ENCODE measurements at places on chromosomes 13 and 19.

- no peak for DNase-seq
Observed at GRCh38 chr13:83876546-83876945, 5.7 kb downstream of the SLITRK1 start.

- DNase-seq: no peak
Observed at GRCh38 chr19:33267706-33268105, 34.6 kb downstream of the CEBPA start.

- DNase-seq: no peak
Observed at GRCh38 chr13:93900731-93901130, 578.8 kb downstream of the DCT start.

- no peak for DNase-seq
Observed at GRCh38 chr19:16025108-16026101, 50.9 kb upstream of the TPM4 start.

DNA sequence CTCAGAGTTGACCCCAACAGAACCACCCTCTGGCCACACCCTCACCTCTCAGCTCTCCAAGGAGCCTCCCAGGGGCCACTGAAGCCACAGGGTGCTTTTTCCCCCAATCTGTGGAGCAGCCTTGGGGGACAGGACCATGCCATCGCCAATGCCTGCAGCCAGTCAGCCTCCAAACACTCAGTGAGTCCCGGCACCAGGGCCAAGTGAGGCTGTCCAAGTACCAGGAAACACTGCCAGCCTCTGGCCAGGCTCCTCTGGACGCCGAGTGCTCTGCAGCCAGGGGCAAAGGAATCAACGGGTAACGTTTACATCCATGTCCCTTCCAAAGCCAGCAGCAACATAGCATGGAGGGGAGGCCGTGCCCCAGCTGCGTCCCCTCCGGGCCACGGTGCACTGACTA lies 9.5 kb upstream of the COMP start:
- DNase-seq: no peak

GRCh38 chr13:85974608-85975366 lies 175.6 kb upstream of the SLITRK6 start:
- DNase-seq: no peak

DNA sequence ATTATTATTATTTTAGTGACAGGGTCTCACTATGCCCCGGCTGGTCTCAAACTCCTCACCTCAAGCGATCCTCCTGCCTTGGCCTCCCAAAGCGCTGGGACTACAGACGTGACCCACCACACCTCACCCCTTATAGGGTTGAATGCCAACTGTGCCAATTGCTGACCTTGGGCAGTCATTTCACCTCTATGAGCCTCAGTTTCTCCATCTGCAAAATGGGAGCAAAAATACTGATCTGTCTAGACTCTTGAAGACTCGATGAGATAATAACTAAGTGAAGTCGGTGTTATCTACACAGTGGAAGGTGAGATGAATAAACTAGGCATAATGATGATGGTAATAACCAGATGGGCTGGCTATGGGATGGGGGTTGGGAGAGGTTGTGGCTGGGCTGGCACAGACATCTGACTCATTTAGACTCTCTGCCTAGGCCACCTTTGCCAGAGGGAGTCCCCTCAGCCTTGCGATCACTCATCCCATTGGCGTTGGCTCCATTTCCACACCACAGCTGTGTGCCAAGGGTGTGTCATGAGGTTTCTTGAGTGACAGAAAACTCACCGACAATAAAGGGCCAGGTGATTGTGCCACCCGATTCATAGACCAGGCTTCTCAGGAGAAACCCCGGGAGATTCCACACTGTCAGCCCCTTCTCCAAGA lies at the start of gene CASP14:
CASP14 (plus strand) TSS at position 596 of the 657 bp plus-strand sequence. CDS start 2,772 bp downstream, outside the sequence.
- no peak for DNase-seq

DNA sequence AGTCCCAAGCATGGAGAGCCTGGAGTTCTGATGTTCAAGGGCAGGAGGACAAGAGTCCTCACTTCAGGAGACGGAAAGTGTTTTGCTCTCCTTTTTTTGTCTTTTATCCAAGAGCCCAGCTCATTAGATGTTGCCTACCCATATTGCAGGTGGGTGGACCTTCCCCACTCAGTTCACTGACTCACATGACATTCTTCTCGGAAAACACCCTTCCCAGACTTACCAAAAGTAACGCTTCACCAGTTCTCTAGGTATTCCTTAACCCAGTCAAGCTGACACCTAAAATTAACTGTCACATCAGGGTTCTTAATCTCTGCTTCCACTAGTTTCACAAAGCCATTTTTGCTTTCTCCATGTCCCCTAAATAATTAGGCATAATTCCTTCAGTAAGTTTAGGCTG lies 2215.4 kb upstream of the PCDH20 start:
- DNase-seq: no peak

DNA sequence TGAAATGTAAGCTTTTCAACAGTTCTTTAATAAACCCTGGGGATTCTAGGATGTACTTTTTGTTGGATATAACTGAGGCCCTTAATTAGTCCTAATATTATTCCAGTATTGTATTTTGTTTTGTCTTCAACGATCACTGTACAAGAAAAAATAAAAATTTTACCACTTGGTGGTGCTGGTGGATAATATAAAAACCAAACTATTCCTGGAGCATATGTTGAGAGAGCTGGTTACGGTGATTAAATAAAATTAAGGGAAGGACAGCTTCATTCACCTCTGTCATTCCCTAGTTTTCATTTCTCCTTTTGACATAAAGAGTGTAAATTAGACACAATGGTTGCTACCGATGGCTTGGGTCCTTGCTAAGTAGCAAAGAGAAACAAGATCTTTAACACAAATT lies 598.6 kb upstream of the PCDH20 start:
- no peak for DNase-seq

GRCh38 chr13:51192348-51192747 lies 29.9 kb upstream of the FAM124A start:
- no peak for DNase-seq

- no peak for DNase-seq
Observed at GRCh38 chr13:44232774-44233173, 140.8 kb upstream of the SERP2 start.

GRCh38 chr13:86201477-86201876 lies 402.3 kb upstream of the SLITRK6 start:
- no peak for DNase-seq

DNA sequence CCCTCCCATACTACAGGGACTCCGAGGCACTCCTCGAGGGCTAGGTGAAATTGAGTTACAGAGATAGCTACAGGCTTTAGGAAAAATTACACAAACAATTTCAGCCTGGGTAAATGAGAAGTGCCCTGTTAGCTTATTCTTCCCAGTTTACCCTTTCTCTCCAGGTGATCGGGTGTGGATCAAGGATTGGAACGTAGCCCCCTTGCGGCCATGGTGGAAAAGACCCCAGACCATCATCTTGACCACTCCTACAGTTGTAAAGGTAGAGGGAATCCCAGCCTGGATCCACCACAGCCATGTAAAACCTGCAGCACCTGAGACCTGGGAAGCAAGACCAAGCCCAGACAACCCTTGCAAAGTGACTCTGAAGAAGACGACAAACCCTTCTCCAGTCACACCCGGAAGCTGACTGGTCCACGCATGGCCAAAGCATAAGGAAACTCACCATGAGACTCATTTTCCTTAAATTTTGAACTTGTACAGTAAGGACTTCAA lies 600.6 kb downstream of the UQCRFS1 start:
- no peak for DNase-seq

GRCh38 chr19:3580156-3580934 lies 4.9 kb upstream of the GIPC3 start:
- no peak for DNase-seq

DNA sequence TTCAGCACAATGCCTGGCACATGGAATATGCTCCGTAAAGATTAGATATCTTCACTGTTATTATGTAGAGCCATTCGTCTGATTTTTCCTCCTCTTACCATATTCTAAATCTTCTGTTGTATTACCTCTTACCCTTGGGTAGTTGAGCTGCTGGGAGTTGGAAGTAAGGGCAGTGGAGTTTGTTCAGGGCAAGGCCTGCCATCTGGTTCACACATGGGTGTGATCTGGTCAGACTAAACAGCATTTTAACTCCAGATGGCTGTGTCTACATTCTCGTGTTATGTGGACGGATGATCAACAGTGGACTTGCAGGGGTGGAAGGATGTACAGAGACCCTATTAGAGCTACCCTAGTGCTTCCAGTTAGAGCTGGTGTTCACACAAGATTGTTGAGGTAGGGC lies 164.9 kb downstream of the ZIC5 start:
- DNase-seq: no peak

- no peak for DNase-seq
Observed at GRCh38 chr19:14775869-14776586, 2.3 kb downstream of the ADGRE2 start.

- no peak for DNase-seq
Observed at GRCh38 chr19:15433519-15434069, 14.8 kb upstream of the AKAP8L start.

DNA sequence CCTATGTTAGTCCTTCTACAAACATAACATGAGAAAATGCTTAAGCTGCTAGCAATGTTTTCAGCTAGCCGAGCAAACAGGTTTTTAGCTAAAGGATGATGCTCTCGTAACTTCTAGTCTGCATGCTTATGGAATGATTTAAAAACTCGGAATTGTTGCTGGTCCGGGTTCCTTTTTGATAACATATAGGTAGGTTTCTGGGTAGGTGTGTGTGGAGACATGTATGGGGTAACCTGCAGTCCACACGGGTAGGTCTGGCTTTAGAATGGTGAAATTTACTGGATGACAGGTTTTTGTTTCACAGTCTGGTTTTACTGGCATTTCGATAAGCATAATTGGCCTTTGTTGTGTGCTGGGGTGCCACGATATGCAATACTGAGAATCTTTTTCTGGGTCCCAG lies 4.4 kb downstream of the ZNF813 start:
- no peak for DNase-seq

- DNase-seq: no peak
Observed at GRCh38 chr13:110233181-110233950, 73.6 kb downstream of the COL4A1 start.

DNA sequence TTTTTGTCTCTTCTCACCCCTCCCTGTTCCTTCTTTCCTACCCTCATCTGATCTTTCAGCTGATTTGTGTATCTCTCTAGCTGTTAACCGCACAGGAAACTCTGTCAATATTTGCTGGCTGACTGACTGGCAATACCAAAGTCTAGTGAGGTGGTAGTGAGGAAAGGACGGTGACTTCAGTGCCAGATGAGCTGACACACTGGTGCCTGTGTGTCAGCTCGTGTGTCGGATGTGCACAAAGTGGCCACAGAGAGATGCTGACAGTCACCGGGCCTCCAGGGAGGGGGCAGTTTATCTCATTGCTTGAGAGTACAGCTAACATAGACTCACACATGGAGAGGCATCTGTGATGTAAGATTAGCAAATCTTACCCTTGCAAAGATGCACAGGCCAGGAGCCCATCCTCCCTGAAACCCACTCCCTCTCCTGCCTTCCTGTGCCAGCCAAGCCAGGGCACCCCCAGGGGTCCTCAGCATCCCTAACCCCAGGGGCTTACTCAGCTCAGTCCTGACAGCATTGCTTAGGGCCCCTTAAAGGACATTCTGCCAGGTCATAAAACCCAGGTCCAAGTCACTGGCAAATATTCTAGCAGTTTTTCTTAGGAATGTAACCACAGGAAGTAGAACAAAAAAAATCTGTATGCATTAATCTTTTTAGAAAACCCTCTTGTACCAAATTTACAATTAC lies 80.2 kb downstream of the SHISA2 start:
- DNase-seq: no peak

DNA sequence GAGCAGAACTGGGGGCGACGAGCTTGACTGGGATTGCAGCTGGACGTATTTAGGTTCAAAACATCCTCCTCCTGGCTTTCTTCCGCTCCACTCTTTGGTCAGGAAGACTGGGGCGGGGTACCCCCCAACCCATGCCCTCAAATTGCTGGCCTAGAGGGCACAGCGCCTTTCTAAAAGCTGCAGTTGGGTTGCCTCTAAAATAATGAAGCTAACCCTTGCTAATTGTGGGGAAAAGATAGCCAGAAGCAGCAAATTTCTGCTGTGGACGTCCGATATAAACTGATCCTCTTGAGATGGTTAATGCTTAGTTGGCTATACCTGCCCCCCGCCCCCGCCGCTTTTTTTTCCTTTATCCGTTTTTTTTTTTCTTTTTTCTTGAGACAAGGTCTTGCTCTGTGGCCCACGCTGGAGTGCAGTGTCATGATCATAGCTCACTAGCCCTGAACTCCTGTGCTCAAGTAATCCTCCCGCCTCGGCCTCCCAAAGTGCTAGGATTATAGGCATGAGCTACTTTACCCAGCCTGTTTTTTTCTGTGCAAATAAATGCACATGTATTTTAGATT lies 754 bp upstream of the CHERP start:
- DNase-seq: no peak

DNA sequence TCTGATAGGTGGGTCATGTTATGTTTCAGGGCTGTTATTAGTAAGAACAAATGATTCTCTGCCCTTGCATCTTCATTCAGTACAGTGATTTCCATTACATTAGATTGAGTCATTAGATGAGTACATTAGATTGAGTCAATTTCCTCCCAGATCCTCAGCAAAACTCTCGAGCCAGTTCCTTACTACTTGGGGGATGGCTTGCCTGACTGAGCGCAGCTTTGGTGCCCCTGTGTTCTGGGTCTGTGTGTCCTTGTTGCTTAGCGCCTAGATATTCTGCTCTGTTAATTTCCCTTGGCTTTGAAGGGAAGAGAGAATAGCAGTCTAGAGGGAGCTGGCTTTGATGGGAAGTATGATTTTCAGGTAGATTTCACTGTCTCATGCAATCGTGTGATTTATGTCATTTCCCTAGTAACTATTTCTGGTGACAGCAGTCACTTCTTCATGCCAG lies 19.1 kb upstream of the SCEL start:
- DNase-seq: no peak

- DNase-seq: no peak
Observed at GRCh38 chr13:44574466-44574855, 1.7 kb downstream of the TSC22D1 start.

DNA sequence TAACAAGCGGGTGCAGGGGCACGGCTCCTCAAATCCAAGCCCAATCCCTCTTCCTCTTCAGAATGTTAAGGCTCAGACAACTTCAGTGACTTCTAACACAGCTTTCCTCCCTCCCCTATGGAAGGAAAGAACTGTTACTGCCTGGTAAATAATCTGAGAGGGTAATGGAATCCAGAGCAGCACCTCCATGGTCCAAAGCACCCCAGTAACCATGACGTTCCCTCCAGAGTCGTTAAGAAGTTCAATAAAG lies 969 bp downstream of the AKT2 start:
- no peak for DNase-seq

DNA sequence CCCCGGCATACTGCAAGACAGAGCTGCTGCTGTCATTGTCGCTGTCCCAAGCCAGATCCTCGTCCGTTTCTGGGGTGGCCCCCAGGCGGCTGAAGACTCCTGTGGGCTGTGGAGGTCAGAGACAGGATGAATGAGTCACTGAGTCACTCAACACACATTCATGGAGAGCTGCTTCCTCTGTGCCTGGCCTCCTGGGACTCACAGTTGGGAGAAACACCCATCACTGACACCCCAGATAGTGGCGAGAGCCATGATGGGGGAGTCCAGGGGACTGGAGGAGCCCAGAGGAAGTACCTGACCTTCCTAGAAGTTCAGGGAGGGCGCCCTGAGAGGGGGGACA lies 26.0 kb downstream of the C19orf47 start:
- DNase-seq: no peak

DNA sequence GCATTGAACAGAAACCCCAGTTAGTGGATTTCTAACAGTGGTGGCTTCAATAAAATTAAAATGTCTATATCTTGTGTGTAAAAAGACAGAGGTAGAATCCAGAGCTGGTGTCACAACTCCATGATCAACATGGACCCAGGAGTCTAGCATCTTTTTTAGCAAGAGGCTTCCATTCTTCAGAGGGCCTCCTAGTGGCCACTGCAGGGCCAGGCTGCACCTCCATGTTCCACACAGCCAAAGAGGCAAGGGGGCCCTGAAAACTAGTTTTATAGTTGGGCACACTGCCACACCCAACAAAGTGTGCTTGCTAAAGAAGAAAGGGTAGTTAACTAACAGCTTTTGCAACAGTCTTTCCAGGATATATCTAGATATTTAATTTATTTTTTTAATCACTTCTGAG lies 12.9 kb downstream of the N4BP2L1 start:
- no peak for DNase-seq

Measured in stimulated activated CD8-positive, alpha-beta memory T cell treated with anti-CD3 and anti-CD28 coated beads, Interleukin-15, amount 100 ng/mL, for 24 hours (primary cell).